ENCODE measurements at places on chromosomes 6 and 20.

GRCh38 chr6:136788069-136788902, 4.0 kb downstream of the MAP3K5 start:
- no peak for DNase-seq

DNA sequence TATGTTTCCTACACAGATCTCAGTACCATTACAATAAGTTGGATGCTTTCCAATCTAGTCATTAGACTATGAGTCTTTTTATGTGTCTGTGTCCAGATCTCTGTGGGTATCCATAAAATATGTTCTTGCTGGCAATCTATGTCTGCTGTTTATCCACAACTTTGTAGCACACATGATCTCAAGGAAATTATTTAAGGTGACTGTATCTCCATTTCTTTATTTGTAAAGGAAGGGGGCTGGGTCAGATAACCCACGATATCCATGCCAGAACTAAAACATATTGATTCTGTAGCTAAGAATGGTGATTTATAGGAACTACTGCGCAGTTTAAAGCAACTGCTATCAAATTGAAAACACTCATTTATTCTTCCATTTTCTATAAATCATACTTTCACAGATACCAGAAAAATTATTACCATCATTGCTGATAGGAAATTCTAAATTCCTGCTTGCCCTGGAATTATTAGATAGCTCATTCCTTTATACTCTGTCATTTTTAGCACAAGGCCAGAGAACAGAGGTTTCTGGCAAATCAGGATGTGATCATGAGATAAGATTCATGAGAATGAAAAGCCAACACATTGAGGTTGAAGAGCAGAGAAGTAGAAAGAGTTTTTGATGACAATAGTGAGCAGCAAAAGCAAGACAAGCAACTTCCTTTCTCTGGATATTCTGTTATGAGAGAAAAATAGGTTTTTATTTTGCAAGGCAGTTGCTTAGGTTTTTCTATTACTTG, 851.4 kb upstream of the CITED2 start:
- no peak for DNase-seq

- peak; percentile 4 for DNase-seq
Measured at GRCh38 chr6:45631396-45631795, 253.7 kb upstream of the SUPT3H start.

DNA sequence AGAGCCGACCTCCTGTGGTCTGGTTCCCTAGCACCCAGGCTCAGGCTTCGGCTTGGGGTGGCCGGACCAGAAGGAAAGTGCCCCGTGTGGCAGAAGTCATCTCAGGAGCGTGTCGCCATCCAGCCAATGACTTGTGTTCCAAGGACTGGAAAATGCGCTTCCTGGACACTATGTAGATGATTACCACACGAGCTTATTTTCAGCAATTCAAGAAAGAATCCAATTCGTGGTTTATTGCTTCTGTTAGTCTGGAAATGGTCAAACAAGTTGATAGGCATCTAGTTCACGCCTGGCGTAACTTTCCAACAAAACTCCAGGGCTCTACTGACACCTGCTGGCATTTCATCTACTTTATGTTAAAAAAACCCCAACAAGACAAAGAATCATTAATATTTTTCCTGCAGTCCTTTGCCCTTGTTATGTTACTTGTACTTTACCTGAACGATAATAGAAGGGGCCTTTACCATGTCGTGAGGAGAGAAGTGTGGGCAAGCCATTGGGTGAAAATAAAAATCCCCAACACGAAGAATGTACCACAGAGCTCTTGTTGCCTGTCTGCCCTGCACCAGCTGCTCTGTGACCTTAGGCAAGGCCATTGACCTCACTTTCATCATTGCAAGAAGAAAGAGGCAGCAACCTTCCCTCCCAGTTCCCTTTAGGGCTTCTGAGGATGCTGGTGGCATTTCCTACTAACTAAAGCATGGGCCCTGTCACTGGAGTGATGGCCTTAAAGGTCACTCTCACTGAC, 154.7 kb upstream of the LAMP5 start:
- DNase-seq: peak; percentile 60

DNA sequence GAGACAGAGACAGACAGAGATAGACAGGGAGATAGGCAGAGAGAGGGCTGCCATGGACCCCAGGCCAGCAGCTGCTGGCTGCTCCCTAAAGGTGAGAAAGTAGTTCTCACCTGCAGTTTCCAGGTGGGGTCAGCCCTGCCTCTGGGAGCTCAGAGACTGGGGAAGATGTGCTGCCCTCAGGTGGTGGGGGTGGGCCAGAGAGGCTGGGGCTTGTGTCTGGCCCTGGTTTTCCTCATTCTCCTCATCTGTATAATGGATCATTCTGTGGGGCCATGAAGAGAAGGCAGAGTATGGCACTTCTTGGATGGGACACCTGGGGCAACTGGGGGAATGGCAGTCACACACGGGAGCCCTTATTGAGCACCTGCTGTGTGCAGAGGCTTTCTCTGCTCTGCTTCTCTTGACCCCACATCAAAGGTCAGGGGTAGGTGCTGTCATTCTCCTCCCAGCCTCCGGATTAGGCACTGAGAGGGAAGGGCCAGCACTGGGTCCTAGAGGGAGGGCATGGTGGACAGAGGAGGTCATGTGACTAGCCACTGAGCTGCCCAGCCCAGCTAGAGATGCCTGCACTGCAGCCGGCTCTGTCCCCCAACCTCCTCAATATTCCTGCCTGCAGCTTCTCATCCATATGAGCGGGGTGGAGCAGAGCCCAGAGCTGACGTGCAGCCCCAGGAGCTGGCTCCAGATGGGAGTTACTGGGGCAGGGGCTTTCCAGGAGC, 4.1 kb downstream of the ANGPT4 start:
- no peak for DNase-seq

GRCh38 chr20:38460040-38460623, 12.5 kb upstream of the RALGAPB start:
- no peak for DNase-seq

DNA sequence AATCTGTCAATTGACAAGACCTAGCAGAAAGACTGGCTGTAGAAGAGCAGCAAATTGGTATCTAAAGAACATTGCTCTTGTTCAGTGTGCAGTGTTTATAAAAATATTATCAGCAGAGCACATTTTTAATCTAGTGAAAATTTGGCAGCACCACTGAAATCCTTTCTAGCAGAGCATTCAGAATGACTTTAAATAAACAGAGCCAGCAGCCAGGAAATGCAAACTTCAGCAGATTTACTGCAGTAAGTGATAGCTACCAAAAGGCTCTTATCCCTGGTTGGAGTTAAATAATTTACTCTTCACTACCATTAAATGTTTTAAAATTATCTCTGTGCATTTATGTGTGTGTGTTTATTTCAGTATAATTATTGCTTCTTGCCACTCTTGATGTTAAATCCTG, 590.9 kb upstream of the CITED2 start:
- no peak for DNase-seq

DNA sequence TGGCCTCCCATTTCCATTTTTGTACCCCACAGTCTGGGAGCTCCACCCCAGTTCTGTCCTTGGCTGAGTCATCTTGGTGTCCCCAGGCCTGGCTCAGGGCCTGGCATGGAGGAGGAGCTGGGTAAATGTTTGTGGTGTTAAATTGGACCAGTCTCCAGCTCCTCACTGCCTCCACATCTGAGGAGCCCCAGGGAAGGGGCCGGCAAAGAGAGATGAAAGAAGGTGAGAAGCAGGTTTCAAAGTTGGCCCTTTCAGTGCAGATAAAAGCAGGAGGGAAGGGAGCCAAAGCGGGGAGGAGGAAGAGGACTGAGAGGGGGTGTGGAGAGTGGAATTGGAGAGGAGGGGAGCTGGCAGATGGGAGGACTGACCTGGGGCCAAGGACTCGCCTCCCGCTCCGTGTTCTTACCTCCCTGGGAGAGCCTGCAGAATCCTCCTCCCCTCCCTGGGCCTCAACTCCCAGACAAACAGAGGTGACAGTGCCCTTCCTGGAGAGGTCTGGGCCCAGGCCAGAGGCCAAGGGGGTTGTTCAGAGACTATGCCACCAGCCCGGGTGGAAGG, 89.0 kb downstream of the CD40 start:
- DNase-seq: no peak

DNA sequence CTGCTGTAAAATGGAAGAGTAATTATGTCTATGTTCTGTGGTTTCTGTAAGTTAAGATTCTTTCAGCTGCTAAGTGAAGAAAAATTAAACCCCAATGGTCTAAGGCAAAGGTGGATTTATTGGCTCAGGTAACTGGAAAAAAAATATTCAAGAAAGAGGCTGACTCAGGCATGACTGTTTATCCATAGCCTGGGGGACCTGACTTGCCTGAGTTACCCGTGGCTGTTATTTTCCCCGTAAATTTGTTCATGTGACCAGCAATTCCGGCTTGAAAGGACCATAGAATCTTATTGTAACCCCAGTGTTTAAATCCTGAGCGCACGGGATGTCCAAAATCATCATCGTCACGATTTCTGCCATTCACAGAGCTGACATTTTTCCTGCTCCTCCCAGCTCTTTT, 32.3 kb upstream of the SULF2 start:
- peak; percentile 62 for DNase-seq

GRCh38 chr20:36330091-36330490, 24.0 kb downstream of the DLGAP4 start:
- DNase-seq: no peak

Data from islet precursor cell (in vitro differentiated cells).